ENCODE measurements at places on chromosomes 2 and 18.

DNA sequence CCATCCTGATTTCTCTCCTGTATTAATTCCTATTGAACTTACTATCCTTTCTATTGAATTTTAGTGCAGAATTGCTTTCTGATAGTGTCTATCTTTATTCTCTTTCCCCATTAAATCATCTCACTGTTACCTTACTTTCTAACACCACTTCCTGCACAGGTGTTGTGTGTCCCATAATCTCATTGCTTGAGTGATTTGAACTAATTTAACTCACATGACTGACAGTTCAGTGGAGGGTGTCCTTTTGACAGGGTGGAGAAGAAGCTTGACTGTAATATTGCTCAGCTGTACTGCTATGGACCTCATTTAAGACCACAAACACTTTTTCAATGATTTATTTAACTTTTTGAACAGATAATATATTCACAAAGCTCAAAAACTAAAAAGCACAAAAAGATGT, 211.8 kb downstream of the NRXN1 start:
- no peak for DNase-seq

DNA sequence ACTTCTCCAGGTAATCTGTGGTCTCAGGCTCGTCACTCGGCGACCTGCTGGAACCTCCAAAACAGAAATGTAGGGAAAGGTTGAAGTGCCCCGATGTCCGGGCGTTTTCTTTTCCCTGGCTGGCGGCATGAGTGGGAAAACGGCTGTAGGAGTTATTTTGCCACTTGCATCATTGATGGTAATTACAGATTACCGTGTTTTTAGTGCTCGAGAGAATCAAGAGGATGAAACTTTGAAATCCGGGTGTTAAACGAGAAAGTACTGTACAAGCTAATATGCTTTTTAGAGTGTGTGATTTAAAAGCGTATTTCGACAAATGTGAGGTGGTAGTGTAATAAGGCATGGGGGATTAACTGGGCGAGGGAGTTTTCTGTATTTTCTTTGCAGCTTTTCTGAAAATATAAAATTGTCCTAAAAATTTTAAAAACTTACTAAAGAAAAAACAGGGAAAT, 819 bp downstream of the GRHL1 start:
- DNase-seq: no peak

DNA sequence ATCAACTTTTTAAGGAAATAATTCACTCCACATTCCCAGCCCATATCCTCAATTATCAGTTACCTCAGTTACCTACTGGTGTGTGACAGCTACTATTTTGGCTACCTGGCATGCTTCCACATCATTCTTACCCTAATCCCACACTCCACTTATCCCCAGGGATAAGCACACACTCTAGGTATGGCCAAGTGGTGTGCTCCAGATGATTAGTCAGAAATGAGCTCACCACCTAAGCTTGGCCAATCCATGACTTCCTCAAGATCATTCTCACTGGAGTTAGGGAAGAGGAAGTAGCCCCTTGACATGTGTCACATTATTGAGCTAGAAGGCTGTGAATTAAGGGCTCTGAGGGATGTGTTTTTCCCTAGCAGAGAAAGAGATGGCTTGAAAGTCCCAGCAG, 20.9 kb upstream of the SMAD4 start:
- no peak for DNase-seq

DNA sequence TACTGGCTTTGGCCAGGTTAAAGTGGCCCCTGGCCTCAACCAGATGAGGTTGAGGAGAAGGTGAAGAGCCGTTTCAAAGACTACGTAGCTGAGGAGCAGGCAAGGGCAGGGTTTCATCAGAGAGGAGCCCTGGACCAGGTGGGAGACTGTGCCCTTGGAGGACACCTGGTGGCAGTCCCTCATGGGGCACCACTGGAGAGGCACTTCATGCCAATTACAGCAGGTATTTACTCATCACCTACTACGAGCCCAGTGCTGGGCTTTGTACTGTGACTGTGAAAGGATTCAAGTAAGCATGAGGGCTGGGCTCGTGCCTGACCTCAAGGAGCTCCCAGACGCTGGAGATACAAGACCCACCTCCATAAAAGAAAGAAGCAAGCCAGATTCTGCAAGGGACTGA, 37.6 kb downstream of the SMAD7 start:
- no peak for DNase-seq

DNA sequence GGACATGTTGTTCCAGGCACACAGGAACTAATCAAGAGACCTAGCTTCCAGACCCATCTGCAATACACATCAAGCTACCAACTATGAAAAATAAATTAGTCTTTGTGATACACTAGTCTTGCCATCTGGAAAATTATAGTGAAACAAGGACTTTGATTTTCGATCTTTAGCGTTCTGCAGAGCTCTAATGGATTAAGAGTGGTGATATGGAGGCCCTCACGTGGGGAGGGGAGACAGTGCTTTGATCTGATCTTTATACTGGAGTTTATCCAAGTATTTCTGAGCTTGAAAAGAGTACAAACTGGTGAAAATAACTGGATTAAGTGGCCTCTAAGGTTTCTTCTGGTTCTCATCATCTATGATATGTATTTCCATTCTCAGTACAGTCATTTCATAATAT, 273.4 kb upstream of the CDH7 start:
- DNase-seq: no peak

- DNase-seq: no peak
Measured at GRCh38 chr2:64015898-64016297, 3.3 kb downstream of the VPS54 start.

DNA sequence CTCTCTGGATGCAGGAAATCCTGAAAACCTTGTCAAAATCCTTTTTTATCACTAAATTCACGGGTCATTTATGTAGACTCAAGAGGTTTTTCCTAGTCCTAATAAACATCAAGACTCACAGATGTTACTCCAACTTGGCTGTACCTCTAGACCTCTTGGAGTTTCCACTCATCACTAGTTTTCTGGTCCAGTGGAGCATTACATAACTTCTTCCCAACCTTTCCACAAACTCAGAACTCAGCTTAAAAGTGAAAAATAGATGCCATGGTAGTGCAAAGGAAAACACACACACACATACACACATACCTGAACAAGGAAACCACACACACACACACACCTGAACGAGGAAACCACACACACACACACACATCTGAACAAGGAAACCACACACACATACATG, 807.2 kb downstream of the LRP1B start:
- DNase-seq: no peak

DNA sequence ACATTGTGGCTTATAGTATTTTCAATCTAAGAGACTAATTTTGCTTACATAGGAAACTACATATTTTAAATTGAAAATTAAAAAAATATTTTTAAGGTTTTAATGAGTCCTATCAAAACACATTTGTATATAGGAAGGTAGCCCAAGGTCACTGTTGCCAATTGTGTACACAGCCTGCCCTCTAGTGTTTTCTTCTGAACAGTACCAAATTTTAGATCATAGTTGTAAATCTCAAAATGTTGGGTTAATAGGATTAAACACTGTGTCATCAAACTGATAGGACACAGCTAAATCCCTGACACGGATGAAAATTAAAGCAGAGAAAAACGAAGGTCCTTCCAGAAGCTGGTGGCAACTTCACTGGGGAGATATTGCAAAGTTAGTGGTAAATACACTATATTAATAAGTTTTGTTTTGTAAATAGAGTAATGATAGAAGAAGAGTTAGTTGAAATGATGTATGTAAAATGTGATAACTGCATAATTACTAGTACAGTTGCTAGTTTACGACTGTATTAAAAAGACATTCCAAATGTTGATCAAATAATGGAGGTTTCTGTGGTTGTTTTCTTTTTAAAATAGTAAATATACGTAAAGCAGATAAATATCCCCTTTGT, 19.7 kb downstream of the CLUL1 start:
- DNase-seq: peak; percentile 14

- DNase-seq: peak; percentile 79
Measured at GRCh38 chr2:223465793-223466192, 136.4 kb downstream of the SCG2 start.

- no peak for DNase-seq
Measured at GRCh38 chr2:73297586-73297985, 4.2 kb upstream of the EGR4 start.

DNA sequence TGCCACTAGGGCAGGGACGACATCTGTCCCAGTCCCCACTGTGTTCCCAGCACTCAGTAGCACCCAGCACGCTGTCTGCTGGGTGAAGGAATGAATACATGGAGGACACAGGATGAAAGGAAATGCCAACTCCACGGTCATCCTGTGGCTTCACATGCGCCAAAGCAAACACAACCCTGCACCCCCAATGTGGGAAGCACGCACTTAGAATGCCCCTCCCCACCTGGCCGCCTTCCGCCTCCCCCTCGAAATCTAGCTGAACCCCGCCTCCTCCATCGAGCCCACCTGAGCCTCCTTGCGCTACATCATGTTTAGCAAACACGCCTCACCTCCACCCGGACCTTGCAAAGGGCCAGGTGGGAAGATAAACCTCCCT, 33.9 kb downstream of the ADCY3 start:
- DNase-seq: no peak

DNA sequence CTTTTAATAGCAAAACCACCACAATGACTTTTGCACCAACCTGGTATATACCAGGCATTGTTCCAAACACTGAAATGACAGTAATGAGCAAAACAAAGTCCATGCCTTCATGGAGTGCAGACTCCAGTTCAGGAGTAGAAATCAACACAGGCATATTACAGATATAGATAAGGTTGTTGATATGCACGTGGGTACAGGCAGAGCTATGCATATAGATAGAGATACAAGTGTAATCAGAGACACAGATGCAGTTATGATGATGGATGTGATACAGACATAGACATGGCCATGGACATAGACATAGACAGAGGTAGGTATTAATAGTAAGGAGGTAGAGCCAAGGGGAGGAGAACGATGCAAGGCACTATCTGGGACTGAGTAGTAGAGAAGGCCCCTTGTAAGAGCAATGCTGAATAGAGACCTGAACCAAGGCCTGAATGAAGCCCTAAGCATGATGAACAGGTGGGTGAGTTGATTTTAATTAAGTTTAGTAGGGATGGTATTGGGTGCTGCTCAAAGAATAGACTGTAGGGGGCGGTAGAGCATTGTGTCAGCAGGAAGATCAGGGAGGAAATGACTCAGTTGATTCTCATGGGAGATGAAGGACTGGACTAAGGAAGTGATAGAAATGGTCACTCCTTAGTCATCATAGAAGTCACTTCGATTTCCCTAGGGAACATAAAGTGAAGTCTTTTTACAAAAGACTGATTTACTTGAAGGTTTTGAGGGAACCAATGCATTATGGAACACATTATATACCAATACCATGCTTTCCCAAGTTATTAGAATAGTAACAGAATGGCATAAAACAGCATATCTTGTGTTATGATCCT, 39.4 kb downstream of the CMPK2 start:
- DNase-seq: peak; percentile 50
